LHCN-M2 (cell line): ENCODE measurements at places on chromosomes 2 and 18.

- DNase-seq, result no peak
These were observed 338.3 kb downstream of the GULP1 start for GRCh38 chr2:188629753-188630527.

DNA sequence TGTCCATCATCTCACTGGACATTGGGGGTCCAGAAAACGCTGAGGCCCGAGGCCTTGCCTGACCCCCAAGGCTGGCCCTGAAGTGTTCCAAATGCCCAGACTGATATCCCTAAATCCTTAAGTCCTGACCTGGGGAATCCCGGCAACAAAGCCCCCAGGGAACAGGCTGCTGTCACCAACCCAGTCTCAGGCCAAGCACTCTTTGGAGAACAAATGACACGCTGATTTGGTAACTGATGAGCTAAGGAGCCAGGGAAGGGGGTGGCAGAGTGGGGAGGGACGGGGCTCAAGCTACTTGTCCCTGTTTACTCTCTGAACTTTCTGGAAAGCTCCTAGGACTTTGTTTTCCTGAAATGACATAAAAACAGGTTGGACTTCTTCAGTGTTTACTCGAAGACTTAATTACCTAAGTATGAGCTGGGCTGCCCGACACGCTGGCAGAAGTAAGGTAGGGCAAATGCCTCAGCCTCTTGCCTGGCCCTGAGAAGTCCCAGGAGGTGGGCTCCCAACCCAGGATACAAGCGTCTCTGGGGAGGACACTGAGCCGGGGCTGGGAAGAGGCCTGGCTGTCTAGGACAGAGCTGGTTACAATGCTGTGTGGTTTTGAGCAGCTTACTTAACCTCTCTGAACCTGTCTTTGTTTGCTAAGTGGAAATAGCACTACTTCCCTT, 105.5 kb upstream of the GLI2 start:
- no peak for DNase-seq

DNA sequence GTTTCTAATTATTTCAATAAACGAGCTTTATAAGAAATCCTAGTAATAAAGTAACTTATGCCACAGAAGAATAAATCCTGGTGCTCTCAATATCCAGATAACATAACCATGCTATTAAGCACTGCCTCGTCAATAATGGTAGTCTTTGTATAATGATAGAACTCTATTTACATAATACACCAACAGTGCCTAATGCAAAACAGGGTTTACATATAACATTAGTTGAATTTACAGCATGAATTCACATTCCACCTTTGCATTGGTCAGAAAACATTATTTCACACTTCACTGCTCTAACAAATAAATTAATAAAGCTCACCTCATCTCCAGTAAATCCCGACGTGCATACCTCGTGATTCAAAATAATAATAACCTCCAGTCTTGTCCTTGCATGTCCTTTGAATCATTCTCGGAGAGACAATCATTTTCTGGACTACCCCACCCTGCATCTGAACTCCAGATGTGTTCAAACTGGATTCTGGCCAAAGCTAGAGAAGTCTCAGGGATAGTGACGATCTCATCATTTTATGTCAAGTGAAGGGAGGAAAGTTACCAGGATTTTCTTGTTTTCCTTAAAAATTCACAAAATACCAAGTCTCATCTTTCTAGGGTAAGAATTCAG, 189.2 kb downstream of the NCKAP5 start:
- no peak for DNase-seq

- peak; percentile 89 for DNase-seq
These were observed 15.6 kb upstream of the ASAP2 start for GRCh38 chr2:9191041-9191481.

GRCh38 chr2:237309011-237309410, 105.0 kb downstream of the COL6A3 start:
- DNase-seq, result peak; percentile 68

GRCh38 chr2:25030702-25031101, 11.2 kb upstream of the EFR3B start:
- no peak for DNase-seq

DNA sequence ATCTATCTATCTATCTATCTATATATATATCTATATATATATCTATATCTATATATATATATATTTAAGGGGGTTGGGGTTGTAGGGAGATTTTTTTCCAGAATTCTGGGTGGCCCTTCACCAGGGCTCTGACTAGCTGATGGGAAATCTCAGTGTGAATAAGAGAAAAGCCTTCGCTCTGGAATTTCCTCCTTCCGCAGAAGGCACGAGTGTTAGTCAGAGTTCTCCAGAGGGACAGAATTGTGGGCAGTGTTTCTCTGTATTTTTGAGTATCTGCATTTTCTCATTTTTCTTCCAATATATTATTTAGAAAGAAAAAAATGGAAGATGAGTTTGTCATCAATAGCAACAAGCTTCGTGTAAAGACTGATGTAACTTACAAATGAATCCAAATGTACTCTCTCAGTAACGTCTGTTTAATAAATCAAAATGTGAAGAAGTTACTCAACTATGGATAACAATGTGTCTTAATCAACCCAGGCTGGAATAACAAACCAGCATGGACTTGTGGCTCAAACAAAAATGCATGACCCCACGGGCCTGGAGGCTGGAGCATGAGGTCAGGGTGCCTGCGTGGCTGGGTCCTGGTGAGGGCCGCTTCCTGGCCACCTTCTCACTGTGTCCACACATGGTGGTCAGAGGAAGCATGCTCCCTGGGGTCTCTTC, 10.6 kb upstream of the SNTG2 start:
- DNase-seq, result no peak
